ACHN (cell line): ENCODE measurements at places on chromosomes 7 and 10.

DNA sequence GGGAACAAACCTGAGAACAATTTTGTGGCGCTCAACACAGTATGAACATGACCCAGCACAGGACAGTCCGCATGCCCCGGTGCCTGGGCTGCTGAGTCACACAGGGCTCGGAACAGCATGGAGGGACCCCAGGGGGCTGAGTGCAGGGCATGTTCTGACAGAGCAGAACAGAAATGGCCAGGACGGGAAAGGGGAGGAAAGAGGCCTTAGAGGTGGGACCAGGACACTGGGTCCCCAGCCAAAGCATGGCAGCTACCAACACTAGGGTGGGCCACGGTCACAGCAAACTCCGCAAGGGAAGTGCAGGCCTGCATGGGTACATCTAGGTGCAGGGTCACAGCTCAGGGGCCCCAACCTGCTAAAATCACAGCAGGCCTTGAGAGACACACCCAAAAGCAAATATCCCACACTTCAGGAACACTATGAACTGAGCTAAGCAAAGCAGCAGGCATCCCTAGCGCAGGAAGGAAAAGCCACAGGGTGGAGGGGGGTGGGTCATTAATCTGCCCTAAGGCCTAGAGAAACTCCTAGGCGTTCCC lies 5.6 kb downstream of the IMPDH1 start:
- no peak for DNase-seq

GRCh38 chr7:81260152-81260551 lies 341.3 kb upstream of the SEMA3C start:
- DNase-seq = peak; percentile 55

GRCh38 chr7:152106990-152107389 lies 81.5 kb downstream of the GALNT11 start:
- no peak for DNase-seq

- DNase-seq = no peak
Observed at GRCh38 chr7:27636326-27637006, 26.2 kb downstream of the HIBADH start.

GRCh38 chr10:112973046-112973445 lies 23.0 kb downstream of the TCF7L2 start:
- no peak for DNase-seq

DNA sequence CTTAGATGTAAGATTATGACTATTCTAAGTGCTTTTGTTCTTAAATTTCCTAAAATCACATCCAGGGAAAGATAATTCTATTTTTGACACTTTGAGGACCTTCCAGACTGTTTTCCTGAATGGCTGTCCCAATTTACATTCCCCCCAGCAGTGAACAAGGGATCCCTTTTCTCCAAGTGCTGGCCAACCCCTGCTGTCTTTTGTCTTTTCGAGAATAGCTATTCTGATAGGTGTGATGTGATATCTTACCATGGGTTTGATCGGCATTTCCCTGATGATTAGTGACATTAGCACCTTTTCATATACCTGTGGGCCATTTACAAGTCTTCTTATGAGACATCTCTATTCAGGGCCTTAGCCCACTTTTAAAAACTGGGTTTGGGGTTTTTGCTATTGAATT lies 526.7 kb upstream of the FZD8 start:
- no peak for DNase-seq

DNA sequence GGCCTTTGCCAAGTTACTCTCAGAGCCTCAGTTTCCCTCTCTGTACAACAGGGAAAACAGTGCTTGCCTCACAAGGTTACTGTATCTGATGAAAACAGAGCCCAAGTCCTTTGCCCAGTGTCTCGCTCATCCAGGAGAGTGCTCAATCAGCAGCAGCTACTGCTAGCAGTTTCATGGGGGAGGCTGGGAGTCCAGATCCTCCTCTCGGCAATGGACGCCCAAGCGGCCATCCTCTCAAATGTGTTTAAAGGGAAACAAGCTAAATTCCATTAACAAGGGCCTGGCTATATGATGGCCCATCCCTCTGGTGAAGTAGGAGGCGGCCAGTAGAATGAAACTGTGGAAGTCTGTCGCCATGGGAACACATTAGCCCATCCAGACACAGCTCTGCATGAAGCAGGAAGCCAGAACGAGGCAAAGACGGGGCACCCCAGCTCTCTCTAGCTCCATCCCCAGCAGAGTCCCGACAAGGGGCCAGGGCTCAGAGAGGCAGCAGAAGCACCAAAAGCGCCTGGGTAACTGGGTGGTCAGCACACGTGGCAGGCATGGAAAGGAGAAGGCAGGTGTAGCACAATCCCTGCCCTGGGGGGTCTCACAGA lies 35.2 kb downstream of the FAM53B start:
- no peak for DNase-seq

DNA sequence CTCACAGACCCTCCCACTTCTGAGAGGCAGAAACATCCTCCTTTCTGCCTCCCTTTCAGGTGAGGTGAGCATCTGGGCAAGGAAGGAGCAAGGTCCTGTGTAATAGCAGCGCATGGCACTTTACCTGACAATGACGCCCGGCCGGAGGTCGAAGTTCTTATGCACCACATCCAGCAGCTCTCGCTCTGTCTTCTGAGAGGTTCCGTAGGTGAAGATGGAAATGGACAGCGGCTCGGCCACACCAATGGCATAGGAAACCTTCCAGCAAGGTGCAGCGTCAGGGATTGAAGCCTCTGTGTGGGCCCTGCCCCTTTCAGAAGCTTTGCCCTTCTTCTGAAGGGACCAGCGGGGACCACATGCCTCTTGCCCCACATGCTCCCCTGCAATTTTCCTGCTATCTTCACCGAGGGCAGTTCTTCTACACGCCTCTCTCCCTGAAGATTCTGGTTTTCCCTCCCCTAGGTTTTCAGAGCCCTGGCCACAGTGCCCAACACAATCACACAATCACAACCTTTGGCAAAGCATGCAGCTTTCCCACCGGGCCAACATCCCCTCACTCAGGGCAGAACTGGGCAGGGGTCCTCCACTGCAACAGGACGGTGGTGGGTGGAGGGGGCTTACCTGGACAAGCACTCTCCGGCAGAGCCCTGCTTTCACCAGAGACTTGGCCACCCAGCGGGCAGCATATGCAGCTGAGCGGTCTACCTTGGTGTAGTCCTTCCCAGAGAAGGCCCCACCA lies 14.9 kb downstream of the MAT1A start:
- no peak for DNase-seq

DNA sequence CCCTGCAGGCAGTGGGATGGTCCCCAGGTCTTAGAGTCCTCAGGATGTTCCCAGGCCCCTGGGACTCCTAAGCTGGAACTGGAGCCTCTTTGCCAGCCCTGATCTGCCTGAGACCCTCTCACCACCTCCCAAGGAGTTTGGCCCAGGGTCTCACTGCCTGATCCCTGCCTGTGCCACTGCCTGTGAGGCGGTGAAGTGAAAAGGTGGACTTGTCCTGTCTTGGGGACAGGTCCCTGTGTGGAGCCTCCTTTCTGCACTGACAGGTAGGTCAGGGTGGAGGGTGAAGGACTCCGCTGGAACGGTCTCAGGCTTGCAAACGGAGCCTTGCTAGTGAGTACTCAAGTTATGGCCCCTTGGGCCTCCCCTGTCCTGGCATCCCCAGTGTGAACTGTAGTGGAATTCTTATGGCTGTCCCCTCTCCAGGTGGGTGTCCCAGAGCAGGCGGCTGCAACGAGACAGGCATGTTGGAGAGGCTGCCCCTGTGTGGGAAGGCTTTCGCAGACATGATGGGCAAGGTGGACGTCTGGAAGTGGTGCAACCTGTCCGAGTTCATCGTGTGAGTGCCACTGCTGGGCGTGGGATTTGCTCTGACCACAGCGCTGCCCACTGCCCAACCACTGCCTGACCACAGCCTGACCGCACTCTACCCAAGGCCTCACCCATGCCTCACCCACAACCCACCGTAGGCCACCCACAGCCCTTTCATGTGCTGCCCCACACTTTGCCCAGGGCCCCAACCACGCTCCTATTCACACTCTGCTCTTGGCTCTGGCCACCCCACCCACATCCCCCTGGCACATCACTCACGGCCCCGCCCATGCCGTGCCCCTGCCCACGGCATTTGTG lies 19.5 kb downstream of the RAMP3 start:
- no peak for DNase-seq

GRCh38 chr7:11956991-11957390 lies 125.0 kb upstream of the THSD7A start:
- DNase-seq = no peak

DNA sequence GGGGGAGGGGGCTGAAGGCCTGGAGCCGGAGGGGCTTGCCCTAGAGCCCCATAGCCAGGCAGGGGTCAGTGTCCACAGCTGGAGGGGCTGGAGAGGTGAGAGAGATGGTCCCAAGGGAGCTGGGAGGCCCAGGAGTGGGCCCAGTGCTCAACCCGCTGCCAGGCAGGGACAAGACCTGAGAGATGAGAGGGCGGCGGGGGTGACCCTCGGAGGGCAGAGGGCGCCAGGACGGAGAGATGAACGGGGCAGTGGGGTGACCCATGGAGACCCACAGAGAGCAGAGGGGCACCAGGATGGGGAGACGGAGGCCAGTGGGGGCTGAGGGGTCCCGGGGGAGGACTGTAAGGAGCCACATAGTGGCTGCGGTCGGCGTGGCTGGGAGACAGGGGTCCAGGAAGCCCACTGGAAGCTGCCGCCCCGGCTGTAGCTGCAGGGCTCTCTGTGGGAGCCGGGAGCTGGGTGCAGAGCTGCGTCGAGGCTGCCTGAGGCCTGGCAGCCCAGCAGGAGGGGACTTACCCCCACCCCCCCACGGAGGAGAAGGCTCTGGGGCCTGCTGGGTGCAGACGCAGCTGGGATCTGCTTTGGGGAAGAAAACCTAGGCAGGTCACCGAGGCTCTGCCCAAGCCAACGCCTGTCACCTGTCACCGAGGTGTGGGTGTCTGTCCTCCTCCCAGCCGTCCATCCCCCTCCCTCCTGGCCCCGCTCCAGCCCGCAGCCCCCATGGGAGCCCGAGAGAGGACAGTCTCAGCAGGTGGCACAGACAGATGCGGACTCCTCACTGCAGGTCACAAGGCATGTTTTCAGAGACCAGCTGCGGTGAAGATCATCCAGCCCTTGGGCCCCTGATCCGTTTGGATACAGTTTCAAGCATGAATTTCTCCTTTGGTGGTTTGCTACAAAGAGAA lies 25.1 kb downstream of the PWWP2B start:
- DNase-seq = no peak

DNA sequence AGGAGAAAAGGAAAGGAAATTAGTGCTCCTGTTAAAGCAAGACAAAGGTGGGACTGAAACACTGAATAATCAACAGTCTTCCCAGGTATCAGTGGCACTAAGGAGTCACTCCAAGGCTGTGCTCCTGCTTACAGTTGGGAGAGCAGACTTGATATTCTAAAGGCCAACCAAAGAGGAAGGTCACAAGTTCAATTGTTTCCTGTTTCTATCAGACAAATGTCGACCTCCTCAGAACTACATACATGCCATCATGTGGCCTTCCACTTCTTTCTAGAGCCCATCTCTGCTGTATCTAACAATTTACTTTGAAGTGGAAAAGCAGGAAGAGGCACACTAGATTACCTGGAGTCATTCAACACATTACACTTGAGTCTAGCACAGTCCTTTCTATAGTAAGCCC lies 3.4 kb downstream of the ZNF239 start:
- no peak for DNase-seq

DNA sequence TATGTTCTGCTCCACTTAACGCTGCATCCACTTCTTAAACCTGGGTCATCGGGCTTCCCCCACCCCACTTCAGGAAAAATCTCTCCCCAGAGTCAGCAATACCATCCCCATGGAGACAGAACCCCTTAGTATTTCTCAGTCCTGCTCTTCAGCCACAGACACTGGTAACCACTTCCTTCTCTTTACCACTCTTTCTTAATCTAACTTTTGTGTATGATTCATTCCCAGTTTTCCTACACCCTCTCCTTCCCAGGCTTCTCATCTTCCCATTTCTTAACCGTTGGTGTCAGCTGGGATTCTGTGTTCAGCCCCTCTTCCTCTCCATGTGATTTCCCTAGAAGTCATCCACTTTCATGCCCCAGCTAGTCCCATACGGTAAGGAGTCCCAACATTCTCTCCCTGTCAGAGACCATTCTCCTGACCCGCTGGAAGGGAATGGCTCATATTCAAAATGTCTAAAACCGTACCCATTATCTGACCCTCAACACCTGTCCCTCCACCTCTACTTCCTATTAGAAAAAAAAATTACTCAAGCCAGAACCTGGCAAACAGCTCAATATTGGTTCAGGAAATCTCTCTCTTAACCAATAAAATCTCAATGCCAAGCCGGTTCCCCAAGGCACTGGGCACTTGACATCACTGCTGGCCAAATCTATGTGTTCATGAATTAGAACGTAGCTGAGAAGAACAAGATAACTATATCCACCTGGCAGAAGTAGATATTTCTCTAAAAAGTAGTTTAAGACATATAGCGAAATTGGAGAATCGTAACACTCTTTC lies 89.4 kb downstream of the DGKI start:
- DNase-seq = no peak

- DNase-seq = peak; percentile 26
Observed at GRCh38 chr7:45888185-45888992, at the start of gene IGFBP1. Gene IGFBP1, plus strand, starts transcription at chr7:45888488. Its CDS starts 165 bp downstream, at chr7:45888653.

DNA sequence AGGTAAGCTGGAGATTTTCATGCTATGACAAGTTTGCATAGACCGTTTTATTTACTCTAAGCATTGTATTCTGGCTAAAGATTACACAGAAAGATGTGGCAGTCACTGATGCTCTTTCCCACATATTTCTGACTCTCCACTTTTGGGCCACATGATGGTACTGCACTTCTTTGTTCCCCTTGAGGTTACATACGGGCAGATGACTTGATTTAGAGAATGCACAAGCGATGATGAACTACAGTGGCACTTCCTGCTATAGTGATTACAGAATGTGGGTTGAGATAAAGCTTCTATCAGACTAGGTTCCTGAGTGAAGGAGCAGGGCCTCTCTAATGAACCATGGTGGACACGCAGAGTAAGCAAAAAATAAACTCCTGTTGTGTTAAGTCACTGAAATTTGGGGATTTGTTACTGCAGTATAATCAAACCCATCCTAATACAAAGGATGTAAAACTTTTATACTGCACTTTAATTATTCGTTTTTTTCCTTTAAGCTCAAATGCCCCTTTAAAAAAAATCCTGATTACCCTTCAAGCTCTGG lies 177.9 kb downstream of the TAX1BP1 start:
- DNase-seq = peak; percentile 43

DNA sequence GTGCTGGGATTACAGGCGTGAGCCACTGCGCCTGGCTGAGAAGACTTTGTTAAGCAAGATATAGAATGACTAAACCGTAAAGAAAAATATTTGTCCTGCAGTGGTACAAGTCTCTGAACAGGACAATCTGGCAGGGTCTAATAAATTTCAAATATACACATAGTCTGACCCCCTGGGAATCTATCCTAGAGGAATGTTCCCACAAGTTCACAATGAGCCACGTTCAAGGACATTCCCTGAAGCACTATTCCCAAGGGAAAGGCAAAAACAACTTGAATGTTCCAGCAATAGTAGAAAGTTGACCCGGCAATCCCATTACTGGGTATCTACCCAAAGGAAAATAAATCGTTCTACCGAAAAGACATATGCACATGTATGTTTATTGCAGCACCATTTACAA lies 82.0 kb downstream of the HIP1 start:
- DNase-seq = no peak

- no peak for DNase-seq
Observed at GRCh38 chr10:3215153-3215775, 42.7 kb upstream of the PITRM1 start.

DNA sequence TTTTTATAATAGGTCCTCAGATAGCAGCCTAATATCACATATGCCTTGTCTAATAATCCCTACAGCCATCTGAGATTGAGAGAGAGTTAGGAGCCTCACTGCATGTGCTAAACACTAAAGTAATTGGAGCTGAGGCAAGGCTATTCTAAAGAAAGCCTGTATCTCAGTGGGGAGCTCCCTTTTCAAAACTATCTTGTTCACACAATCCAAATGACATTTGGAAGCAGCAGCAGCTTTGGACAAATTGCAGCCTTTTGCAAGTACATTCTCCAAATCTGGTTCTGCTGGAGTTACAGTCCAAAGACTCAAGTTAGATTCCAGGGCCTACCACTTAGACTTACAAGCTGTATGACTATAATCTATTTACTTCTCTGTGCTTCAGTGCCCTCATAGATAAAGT lies 104.5 kb downstream of the MACC1 start:
- DNase-seq = no peak
